ENCODE measurements at places on chromosomes 3 and 15. TPM values are rescaled to one million over a fixed set of nuclear protein-coding genes. Genes with fewer than 3 reads are reported as not detected.

DNA sequence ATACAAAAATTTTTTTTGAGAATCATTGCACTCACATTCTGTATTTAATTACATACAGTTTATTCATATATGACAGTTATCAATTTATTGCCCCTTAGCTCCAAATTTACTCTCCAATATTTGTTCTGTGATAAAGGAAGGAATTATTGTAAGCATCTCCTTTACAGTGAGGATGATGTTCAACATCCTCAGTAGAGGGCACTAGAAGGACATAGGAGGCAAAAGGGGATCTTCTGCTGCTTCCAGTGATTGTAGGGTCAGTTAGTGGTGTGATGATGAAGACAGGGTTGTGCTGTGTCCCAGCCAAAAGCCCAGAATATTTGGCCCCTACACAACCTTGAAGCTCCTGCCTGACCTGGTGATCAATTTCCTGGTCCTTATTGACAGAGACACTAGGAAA is 89.9 kb upstream of the DCBLD2 start:
- no peak for DNase-seq
- no peak overlapping the region for H3K4me3 ChIP-seq
- no peaks in the 10 kb centered on the region for H3K36me3 ChIP-seq

DNA sequence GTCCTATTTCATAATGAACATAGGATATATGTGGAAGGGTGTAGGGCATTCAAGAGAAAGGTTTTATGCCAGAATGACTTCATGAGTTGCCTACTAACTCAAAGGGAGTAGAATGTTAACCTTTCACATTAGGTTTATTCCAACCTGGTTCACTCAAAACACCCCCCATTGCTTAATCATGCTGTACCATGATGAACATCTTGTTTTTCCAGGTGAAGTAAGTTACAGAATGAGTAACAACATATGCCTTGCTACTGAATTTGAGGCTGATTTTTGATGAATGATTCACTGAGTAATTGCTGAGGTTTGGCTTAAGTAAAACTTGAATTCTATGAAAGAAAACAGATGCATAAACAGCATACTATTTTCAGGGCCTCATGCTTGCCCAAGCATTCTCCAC is 5.9 kb upstream of the CLDN16 start:
- H3K4me1 ChIP-seq, result no peaks in the 10 kb centered on the region
- no peak overlapping the region for H3K4me3 ChIP-seq

SPG11 gene
- total RNA-seq, result 71.5 TPM

GRCh38 chr15:51144021-51144532 is 49.4 kb upstream of the TNFAIP8L3 start:
- no peak overlapping the region for H3K27ac ChIP-seq
- no peak for DNase-seq
- H3K4me1 ChIP-seq, result no peaks in the 10 kb centered on the region
- no peak overlapping the region for H3K4me3 ChIP-seq
- peaks cover 18% of the 10 kb centered on the region for H3K27me3 ChIP-seq

- H3K27me3 ChIP-seq, result no peaks in the 10 kb centered on the region
- H3K4me1 ChIP-seq, result no peaks in the 10 kb centered on the region
- no peak overlapping the region for H3K27ac ChIP-seq
- H3K4me3 ChIP-seq, result no peak overlapping the region
- DNase-seq, result no peak
Measured at GRCh38 chr3:134864636-134865035, 69.6 kb downstream of the EPHB1 start.

GRCh38 chr3:193744822-193745684 is 152.0 kb downstream of the OPA1 start:
- DNase-seq, result no peak
- no peak overlapping the region for H3K27ac ChIP-seq
- H3K36me3 ChIP-seq, result no peaks in the 10 kb centered on the region
- H3K27me3 ChIP-seq, result peaks cover 3% of the 10 kb centered on the region
- no peak overlapping the region for H3K4me3 ChIP-seq

- no peak for DNase-seq
- no peak overlapping the region for H3K27ac ChIP-seq
- no peaks in the 10 kb centered on the region for H3K27me3 ChIP-seq
- H3K4me1 ChIP-seq, result peaks cover 3% of the 10 kb centered on the region
- H3K4me3 ChIP-seq, result no peak overlapping the region
- no peaks in the 10 kb centered on the region for H3K36me3 ChIP-seq
Measured at GRCh38 chr15:98444138-98444537, 204.2 kb upstream of the IGF1R start.

DNA sequence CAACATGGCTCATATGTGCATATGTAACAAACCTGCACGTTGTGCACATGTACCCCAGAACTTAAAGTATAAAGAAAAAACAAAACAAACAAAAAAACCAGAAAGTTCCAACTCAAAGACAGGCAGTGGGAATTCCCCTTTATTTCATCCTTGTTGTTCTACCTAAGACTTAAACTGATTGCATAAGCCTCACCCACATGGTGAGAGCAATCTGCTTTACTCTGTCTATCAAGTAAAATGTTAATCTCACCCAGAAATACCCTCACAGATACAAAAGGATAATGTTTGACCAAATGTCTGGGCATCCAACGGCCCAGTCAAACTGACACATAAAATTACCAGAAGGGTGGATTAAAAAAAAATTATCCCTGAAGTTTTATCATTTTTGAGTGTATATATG is 190.9 kb upstream of the PLSCR5 start:
- no peak overlapping the region for H3K27ac ChIP-seq
- H3K36me3 ChIP-seq, result no peaks in the 10 kb centered on the region
- no peaks in the 10 kb centered on the region for H3K4me1 ChIP-seq
- DNase-seq, result no peak
- H3K27me3 ChIP-seq, result no peaks in the 10 kb centered on the region

DNA sequence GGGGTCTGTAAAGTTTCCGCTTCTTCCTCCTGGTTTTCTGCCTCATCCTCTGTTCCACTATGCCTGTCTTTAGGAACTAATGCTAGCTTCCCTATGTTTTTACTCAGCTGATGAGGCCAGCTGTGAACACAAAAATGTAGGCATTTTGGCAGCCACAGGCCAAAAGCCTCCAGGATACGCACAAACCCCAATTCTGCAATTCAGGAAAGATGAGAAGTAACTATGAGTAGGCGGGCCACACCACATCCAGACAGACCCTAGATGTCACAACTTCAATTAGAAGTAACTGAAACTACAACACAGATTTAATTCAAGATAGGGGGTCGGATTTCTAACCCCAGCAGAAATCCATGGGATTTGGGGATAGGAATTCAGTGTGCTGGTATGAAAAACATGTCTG is 11.9 kb downstream of the CA12 start:
- DNase-seq, result no peak
- peaks cover 24% of the 10 kb centered on the region for H3K4me1 ChIP-seq
- H3K27me3 ChIP-seq, result no peaks in the 10 kb centered on the region
- H3K27ac ChIP-seq, result no peak overlapping the region

- no peak overlapping the region for H3K4me3 ChIP-seq
- peaks cover 4% of the 10 kb centered on the region for H3K27me3 ChIP-seq
- H3K36me3 ChIP-seq, result no peaks in the 10 kb centered on the region
- no peaks in the 10 kb centered on the region for H3K4me1 ChIP-seq
- no peak overlapping the region for H3K27ac ChIP-seq
Measured at GRCh38 chr3:54008099-54008498, 114.3 kb upstream of the CACNA2D3 start.

GRCh38 chr3:108183971-108184370 is 38.3 kb downstream of the IFT57 start:
- H3K27me3 ChIP-seq, result no peaks in the 10 kb centered on the region
- H3K36me3 ChIP-seq, result peaks cover 22% of the 10 kb centered on the region
- H3K4me3 ChIP-seq, result no peak overlapping the region
- H3K27ac ChIP-seq, result no peak overlapping the region
- DNase-seq, result no peak
